ENCODE measurements at places on chromosomes 5 and 9.

DNA sequence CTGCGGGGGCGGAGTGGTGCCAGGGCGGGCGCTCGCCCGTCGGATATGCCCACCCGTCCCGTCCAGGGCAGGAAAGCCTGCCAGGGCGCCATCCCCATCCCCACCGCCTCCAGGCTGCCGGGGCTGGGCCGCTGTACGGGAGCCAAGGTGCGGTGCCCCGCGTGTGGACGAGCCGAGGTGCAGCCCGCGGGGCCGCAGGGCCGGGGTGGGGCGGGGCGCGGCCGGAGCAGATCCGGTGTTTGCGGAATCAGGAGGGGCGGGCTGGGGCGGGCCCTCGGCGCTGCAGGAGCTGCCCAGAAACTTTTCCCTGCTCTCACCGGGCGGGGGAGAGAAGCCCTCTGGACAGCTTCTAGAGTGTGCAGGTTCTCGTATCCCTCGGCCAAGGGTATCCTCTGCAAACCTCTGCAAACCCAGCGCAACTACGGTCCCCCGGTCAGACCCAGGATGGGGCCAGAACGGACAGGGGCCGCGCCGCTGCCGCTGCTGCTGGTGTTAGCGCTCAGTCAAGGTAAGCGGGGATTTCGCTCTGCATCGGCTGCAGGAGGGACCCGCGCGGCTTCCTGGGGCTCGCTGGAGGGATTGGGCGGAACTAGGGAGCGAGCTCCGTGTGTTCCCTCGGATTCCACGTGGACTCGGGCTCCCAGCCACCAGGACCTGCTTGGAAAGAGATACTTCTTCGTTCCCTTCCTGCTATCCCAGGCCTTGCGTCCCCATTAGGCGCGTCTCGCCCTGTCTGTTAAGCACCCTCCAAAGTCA lies at the start of gene ITGA2:
Gene ITGA2 (plus strand): TSS at position 328 of the 756 bp plus-strand sequence. CDS start 117 bp downstream, at position 445.
- peak; percentile 45 for DNase-seq

DNA sequence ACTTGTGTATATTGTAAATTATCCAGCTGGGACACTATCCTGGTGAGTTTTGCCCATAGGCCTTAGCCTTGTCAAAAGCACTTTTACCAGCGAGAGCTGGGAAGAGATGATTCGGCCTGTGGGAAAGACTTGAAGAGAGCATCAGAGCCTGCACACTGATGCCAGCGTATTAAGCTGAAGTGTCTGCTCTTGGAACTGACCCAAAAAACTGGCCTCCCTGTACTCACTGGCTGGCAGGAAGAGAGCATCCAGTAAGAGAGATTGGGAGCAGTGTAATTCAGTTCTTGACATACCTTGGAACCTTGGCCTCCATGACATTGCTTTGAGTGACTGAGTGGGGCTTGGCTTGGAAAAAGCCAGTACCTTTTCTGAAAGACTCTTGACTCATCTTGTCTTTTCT lies 73.7 kb downstream of the ZNF462 start:
- DNase-seq, result no peak

DNA sequence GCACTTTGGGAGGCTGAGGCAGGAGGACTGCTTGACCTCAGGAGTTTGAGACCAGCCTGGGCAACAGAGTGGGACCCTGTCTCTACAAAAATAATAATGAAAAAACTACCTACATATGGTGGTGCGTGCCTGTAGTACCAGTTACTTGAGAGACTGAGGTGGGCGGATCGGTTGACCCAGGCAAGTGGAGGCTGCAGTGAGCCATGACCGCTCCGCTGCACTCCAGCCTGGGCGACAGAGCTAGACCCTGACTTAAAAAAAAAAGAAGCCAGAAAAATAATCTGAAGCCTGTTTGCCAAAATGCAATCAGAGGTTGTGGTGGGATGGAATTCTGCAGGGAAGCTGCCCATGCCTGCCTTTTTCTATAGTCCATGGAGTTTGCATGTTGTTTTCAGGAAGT lies 50.4 kb upstream of the GGTA1 start:
- no peak for DNase-seq

DNA sequence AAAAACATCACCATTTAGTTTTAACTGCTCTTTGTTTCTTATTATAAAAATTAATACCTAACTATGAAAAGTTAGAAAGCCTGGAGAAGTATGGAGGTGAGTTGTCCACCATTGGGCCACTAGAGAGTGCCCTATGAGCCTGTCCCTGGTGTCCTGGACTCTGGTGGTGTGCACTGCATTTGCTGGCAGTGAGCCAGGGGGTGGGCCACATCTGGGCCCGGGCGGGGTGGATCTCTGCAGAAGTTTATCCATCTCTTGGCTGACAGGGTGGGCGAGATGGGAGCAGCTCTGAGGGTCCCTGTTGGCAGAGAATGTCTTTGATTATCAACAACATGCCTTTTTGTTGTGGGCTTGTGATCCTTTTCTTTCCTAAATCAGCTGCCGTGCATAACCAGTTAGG lies 8.2 kb downstream of the TENT4A start:
- DNase-seq, result peak; percentile 43

DNA sequence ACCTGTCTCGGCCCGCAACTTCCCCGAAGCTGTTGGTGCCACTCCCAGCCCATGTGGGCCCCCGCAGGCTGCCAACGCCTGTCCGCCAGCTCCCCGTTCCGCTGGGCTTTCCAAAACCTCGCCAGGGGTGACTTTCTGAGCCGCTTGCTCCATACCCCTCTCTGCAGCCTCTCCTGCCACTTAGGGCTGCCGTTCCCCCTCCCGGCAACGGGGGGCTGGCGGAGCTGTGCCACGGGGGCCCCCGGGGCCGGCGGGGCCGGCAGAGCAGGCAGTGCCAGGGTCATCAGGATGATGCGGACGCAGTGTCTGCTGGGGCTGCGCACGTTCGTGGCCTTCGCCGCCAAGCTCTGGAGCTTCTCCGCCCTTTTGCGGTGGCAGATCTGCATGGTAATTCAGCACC lies 40.8 kb downstream of the FCHO2 start:
- no peak for DNase-seq

DNA sequence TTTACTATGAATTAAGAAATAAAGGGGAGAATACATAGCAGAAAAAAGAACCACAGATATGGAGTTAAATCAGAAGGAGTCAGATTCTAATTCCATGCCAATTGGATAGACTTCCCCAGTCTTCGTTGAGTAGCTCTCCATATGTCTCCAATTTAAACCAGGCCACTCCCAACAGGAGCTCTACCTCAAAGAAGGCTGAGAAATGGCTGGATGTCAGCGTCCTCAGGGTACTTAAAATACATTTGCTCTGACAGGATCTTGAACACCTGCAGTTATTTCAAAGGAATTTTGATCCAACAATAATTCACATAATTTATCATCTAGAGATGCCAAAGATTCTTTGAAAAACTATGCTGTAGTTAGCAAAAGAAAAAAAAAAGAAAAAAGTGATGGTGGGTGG lies 133.9 kb upstream of the FBN2 start:
- DNase-seq, result no peak

- no peak for DNase-seq
Observed at GRCh38 chr9:17656889-17657288, 78.0 kb downstream of the SH3GL2 start.

DNA sequence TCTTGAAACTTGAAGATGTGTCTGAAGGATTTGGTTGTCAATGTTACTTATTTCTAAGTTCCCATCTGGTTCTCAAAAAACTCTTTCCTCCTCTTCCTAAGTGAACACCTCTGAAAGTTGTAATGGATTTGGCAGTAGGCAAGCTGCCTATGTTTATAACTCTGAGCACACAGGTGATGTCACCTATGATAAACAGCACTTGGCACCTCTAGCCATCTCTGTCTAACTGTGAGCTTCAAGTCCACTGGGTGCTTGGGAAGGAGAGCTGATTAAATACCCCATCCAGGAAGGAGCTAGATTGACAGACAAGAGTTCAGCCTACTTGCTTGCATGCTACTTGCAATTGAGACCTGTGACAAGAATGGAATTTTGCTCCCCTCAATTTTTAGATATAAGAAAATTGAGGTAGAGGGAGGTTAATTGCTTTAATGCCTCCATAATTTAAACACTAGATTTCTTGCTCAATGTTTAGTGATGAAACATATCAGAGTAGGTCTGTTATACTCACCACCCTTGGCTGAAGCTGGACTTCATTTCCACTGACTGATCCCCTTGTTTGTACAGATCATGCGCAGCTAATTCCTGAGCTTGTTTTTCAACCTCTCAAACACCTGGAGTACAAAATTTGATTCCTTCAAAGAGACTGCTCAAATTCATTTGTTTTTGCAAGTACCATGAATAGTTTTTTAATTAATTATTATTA lies 49.9 kb downstream of the PDE4D start:
- no peak for DNase-seq

DNA sequence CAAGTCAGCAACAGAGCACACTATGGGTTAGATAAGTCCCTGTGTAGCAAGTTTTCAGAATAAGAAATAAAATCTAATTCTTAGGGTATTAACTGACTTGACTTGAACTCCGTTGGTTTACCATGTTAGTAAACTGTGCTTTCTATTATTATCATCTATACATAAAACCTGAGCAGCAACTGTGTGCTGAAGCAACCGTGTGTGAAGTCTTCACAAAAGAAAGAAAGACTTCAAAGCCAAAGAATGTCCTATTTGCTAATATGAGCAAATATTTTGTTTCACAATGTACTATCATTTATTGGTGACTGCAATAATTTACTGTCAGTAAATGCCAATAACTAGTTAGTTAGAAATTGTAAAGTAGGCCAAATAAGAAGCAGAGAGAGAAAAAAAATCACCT lies 32.7 kb downstream of the ERAP1 start:
- no peak for DNase-seq

DNA sequence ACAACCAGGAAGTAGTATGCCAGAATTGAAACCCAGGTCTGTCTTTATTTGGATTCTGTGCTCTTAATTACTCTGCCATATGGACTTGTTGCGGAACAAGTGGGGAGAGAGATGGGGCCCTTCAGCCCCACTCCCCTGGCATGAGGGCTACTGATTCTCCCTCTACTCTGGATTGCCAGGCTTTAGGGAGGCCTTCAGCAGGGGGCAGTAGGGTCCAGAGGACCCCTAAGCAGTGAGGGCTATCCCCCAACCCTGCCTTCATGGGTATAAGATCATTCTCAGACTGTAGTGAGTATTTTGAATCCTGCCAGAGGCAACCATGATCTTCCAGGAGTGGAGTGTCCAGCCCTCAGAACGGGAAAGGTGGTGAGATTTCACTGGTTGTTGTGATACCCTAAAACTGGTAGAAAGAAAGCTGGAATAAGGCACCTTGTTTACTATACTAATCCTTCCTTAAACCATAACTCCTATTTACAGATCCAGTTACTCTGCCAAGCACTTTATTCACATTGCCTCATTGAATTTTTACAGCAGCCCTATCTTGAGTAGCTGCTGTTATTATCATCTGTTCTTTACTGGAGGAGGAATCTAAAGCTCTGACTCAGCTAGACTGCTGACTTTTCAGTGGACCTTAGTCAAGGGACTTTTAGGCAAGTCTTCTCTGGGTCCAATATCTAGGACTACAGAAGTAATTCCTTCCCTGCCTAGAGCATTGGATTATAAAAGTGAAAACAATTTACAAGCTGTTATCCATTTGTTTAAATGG lies 31.3 kb upstream of the LARP1 start:
- DNase-seq, result no peak

DNA sequence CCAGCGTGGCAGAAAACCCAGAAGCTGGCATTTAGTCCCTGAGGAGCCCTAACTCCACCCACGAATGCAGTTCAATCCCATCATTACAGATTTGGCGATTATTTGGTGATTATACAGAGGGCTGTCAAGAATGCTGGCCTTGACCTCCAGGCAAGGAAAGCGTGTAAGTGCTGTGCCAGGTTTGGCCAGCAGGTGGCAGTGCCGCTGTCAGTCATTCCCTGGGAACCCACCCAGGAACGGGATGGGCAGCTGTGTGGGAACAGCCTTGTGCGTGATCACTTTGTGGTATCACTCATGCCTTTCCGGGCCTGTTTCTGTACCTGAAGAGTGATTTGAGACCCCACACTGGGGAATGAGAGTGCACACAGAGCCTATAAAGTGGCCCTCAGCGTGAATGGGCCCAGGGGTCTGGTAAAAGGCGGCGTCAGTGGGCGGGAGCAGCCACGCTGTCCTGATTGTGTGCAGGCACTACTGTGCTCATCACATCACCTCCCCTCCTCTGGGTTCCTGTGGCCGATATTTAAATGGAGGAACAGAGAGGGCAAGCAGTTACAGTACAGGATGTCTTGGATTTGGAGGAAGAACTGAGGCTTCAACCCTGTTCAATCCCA lies 215.6 kb downstream of the ROR2 start:
- peak; percentile 62 for DNase-seq

GRCh38 chr5:107424491-107424890 lies 246.2 kb downstream of the EFNA5 start:
- DNase-seq, result no peak

GRCh38 chr9:100669968-100670367 lies 92.1 kb downstream of the CAVIN4 start:
- DNase-seq, result no peak

DNA sequence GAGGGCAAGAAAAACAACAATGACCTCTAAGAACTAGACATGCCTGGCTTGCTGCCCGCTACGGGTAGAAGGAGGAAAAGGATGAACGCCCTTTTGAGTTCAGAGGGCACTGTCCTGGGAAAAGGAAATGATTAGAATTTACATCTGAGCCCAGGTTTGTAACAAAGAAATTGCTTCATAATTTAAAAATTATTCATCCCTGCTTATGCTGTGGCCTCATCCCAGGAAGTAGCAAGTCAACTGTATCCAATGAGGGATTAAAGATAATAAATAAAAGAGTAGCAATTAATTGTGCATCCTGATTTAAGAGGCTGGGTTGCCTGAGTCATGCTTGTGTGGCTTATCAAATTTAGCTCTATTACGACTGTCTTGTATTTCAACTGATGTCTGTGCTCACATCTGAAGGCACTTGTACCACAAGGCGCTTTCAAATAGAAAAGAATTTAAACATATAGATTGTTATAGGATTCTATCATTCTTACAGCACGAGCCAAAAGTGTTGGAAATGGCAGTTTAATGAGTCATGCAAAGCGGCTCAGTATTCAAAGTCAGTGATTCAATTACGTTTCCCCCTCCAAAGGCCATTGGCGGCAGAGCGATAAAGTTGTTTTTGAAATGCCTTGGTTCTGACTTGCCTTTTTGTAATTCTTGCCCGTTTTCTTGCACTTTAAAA lies 40.0 kb upstream of the DMRT1 start:
- DNase-seq, result no peak

DNA sequence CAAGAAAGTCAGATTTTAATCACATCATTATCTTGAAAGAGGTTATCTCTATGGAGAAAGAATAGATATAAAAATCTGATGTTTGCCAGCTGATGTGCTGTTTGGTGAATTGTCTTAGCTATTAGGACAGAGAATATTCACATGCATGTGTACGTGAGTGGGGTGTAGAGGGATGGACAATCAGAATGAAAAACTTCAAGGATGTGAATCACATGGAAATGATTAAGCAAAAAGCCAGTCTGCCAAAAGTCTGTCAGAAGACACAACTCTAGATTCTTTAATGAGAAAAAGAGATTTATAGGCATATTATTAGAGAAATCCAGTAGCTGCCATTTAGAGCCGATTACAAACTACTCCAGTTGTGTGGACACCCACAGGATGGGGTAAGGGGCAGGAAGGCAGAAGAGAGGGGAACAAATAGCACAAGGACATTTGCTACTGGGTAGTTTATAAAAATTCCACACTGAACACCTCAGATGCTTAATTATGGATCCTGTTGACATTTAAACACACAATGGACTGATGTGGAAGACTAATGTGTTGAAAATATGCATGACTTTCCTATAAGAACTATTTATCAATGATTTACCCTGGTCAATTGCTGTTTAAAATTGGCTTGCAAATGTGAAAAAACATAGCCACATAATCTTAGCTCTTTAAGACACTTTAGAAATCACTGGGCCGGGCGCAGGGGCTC lies 127.4 kb downstream of the PTTG1 start:
- no peak for DNase-seq
